NCI-H146 (cell line): ENCODE measurements at places on chromosomes 3 and 15.
A peak's percentile ranks its signal among the peaks of the same experiment; 100 is the strongest.

DNA sequence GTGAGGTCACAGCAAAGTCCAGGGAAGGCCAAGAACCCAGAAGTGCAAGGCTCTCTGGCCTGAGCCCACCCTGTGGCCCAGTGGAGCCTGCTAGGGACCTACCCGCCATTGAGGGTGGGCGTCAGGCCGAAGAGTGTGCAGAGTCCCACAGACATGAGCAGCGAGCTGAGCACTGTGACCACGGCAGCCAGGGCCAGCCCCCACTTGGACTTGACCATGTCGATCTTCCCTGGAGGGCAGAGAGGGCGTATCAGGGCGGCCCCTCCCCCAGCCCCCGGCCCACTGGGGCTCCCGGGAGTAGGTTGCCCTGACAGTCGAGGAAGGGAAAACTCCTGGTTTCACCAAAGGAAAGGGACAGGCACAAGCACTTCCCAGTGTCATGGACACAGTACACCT is 44.6 kb downstream of the PTPN23 start:
- DNase-seq: no peak

- no peak for DNase-seq
Observed at GRCh38 chr3:187002915-187003314, 72.6 kb downstream of the ST6GAL1 start.

DNA sequence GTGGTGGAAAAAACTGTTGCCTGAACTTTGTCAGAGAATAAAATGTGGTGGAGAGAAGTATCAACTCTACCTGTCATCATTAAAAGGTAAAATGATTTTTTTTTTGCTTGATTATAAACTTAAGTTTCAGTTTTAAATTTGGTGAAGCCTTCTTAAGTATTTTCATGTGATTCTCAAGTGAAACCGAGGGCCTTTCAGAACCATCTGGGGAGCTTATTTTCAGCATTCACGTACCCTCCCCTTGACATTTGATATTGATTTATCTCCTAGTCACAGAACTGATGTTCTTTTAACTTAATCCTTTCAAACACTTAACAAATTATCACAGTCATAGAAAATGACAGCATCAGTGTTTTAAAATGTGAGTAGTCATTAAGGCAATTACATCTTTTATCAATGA is 38.5 kb downstream of the HPS3 start:
- DNase-seq: peak; percentile 8

- no peak for DNase-seq
Observed at GRCh38 chr15:59344311-59344710, 28.4 kb downstream of the MYO1E start.

GRCh38 chr3:110589341-110589740 is 482.3 kb upstream of the NECTIN3 start:
- DNase-seq: no peak

GRCh38 chr3:140510303-140510861 is 167.5 kb upstream of the TRIM42 start:
- DNase-seq: no peak

DNA sequence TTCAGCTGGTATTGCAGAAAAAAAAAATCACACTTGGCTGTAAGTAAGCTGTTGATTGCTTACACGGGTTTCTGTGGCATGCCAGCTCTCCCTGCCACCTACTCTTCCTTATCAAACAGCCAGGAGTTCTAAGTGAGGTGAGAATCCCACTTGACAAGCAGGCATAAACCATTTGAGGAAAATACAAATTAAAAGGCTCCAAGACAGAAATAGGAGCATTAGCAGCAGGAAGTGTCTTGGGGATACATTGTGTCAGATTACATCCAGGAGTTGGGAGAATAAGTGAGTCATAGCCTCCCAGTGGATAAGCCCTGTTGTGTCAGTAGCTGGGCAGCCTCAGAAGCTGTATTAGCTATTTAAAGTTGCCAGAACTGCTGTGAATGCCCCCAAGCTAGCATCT is 256.0 kb downstream of the CNTN4 start:
- DNase-seq: peak; percentile 11

GRCh38 chr15:52440414-52440813 is 88.3 kb downstream of the MYO5A start:
- DNase-seq: no peak

GRCh38 chr3:185796431-185797107 is 28.3 kb downstream of the IGF2BP2 start:
- DNase-seq: peak; percentile 24

DNA sequence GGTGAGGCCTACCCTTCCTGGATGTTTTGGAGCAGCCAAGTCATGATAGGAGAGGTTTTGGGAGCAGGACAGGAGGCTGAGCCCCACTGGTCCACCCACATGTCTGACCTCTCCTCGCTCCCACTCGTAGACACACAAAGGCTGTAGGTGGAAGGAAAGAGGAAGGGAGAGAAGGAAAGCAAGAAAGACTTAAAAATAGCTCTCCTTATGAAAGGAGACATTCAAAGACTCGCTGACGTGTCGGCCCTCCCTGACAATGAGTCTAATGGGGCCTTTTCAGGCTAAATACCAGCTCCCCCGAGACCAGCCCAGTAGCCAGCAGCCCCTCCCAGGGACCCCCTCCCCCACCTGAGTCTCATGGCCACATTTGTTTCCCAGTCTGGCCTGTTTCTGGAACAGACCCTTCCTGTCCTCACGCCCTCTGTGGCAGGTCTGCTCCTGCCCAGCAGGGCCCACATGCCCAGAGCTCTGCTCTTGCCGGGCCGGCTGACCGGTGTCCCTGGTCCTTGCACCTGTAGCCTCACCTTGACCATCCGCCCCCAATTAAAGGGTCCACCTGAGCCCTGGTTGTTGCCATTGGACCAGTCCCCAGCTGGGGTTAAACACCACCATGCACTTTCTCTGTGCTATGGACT is 49.3 kb downstream of the FGD5 start:
- no peak for DNase-seq

DNA sequence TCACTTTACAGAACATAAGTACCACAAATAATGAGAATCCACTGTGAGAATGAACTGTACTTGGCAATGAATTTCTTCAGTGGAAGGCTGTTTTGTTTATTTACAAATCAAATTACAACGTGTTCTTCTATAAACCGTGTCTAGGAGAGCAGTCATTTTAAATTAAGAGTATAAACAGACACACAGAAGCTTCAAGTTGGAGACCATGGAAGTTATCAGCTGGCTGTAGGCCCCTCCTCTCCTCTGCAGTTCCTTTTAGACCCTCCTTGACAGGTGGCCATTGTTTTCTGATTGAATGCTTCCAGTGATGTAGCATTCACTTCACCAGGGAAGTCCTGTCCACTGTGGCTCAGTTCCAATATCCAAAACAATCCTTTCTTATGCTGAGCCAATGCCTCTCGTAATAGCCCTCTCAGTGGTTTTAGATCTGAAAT is 7.3 kb upstream of the MAPK6 start:
- DNase-seq: peak; percentile 32

GRCh38 chr3:44923632-44924456 is 49.4 kb downstream of the TGM4 start:
- no peak for DNase-seq

- DNase-seq: no peak
Observed at GRCh38 chr3:189269365-189269764, 97.6 kb downstream of the TPRG1 start.

DNA sequence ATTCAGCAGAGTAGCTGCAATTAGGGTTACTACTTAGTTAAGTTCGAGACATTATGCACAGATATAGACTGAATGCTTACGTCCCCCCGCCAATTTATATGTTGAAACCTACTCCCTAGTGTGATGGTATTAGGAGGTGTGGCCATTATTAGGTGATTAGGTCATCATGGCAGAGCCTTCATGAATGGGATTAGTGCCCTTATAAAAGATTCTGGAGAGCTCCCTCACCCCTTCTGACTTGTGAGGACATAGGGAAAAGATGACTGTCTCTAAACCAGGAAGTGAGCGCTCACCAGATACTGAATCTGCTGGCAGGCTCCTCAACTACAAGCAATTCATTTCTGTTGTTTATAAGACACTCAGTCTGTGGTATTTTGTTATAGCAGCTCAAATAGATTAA is 25.6 kb upstream of the TEX9 start:
- DNase-seq: no peak

- DNase-seq: peak; percentile 6
Observed at GRCh38 chr3:33054100-33055092, 42.5 kb downstream of the GLB1 start.

- no peak for DNase-seq
Observed at GRCh38 chr3:61719278-61719977, 158.1 kb downstream of the PTPRG start.

DNA sequence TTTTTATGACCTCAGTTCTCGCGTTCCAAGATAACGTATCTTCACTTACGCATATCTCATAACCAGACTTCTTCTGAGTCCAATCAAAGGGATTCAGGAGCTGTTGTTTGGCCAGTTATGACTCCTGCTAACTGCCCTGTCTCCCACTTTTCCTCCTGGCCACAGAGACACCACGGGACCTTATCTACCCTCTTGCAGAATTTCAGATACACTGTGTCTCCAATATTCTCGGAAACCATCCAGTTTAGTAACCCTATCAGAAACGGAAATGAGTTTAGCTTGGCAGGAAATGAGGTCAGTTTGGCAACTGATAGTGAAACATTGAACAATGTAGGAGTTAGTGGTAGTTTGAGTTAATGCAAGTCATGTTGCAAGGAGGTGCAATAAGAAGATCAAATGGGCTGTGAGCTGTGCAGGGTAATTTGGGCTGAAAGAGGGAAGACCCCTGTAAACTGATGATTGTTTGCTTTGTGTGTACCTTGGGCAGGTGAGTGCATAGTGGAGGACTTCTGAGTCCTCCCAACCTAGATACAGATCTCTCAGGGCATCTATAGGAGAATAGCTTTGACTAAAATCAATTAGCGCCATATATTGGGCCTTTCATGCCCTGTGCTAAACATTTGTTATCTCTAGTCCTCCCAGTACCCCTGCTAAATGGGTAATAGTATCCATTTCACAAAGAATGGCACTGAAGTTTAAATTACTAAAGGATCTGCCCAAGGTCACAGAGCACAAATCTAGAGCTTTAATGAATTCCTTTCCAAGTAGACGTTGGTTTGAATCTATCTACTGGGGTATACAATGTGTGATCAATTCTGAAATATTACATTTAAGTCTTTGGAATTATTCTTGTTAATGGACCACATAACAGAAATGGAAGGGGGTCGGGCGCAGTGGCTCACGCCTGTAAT is 41.3 kb upstream of the PIK3CB start:
- DNase-seq: no peak
